Left kidney (tissue), 8 donors: ENCODE measurements at places on chromosomes 7 and 10. TPM values are rescaled to one million over a fixed set of nuclear protein-coding genes. Genes with fewer than 3 reads are reported as not detected.

The LRRC4 gene
- polyA plus RNA-seq: 5.8 TPM

The PHTF2 gene
- 31.9 TPM for polyA plus RNA-seq

The CC2D2B gene
- 3.3 TPM for polyA plus RNA-seq

The KCNH2 gene
- polyA plus RNA-seq: 13.1 TPM
